ENCODE measurements at places on chromosomes 1 and 21. TPM values are rescaled to one million over a fixed set of nuclear protein-coding genes. Genes with fewer than 3 reads are reported as not detected.

- H3K4me3 ChIP-seq = no peak overlapping the region
- H3K27me3 ChIP-seq = no peaks in the 10 kb centered on the region
- DNase-seq = no peak
- peaks cover 4% of the 10 kb centered on the region for H3K36me3 ChIP-seq
- peaks cover 13% of the 10 kb centered on the region for H3K4me1 ChIP-seq
Observed at GRCh38 chr1:66405061-66405460, 128.9 kb upstream of the SGIP1 start.

DNA sequence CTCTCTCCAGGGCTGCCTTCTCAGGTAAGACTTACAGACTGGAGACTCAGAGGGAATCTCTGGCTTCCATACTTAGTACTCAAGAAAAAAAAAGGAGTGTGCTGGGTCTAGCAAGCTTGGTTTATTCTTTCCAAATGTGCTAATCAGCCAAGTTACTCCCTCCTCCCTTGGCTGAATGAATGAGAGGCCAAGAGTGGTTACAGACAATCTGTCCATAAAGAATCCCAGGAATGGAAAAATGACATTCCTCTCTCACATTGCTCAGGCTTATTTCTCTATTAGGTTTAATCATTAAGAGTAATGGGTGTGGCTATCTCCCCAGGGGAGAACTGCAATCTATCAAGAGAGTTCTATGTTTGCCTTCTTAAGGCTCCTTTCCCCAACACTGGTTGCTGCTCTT lies 547.3 kb upstream of the PLXNA2 start:
- no peaks in the 10 kb centered on the region for H3K36me3 ChIP-seq
- DNase-seq = no peak
- H3K4me1 ChIP-seq = peaks cover 24% of the 10 kb centered on the region
- H3K27me3 ChIP-seq = no peaks in the 10 kb centered on the region

GRCh38 chr1:87404296-87404695 lies 75.6 kb downstream of the LMO4 start:
- H3K27ac ChIP-seq = no peak overlapping the region
- peaks cover 4% of the 10 kb centered on the region for H3K36me3 ChIP-seq
- no peak overlapping the region for H3K4me3 ChIP-seq
- H3K4me1 ChIP-seq = peaks cover 14% of the 10 kb centered on the region

The TSPEAR gene
- 0.11 TPM for total RNA-seq

DNA sequence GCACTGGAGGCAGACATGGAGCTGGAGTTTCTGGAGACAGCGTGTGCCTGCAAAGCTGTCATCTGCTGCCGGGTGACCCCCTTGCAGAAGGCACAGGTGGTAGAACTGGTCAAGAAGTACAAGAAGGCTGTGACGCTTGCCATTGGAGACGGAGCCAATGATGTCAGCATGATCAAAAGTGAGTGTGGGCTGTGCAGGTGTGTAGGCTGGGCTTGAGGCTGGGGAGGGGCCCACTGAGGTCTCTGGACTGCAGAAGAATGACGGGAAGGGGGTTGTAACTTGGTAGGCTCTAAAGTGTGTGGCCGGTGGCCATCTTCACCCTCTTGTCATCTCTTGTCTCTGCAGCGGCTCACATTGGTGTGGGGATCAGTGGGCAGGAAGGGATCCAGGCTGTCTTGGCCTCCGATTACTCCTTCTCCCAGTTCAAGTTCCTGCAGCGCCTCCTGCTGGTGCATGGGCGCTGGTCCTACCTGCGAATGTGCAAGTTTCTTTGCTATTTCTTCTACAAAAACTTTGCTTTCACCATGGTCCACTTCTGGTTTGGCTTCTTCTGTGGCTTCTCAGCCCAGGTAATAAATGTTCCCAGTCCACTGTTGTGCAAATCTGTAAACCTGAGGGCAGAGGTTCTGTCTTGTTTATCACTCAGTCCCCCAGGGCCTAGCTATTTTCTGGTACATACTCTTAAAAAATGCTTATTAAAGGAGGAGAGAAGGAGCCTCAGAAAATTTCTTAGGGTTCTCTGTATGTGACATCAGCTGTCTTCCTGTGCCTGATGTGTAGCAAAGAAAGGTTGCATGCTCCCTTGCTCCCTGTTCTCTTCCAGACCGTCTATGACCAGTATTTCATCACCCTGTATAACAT lies 19.9 kb downstream of the ATP8B2 start:
- H3K36me3 ChIP-seq = peaks cover 59% of the 10 kb centered on the region
- H3K27ac ChIP-seq = no peak overlapping the region
- H3K27me3 ChIP-seq = no peaks in the 10 kb centered on the region
- no peak overlapping the region for H3K4me3 ChIP-seq
- no peaks in the 10 kb centered on the region for H3K4me1 ChIP-seq

All from mesothelial cell of epicardium (in vitro differentiated cells).